ENCODE measurements at places on chromosomes 1 and 21.
A peak's percentile ranks its signal among the peaks of the same experiment; 100 is the strongest.

GRCh38 chr1:198258491-198258890 lies 101.7 kb downstream of the NEK7 start:
- DNase-seq = peak; percentile 87

- no peak for DNase-seq
These were observed 50.5 kb downstream of the PDE9A start for GRCh38 chr21:42703965-42704364.

DNA sequence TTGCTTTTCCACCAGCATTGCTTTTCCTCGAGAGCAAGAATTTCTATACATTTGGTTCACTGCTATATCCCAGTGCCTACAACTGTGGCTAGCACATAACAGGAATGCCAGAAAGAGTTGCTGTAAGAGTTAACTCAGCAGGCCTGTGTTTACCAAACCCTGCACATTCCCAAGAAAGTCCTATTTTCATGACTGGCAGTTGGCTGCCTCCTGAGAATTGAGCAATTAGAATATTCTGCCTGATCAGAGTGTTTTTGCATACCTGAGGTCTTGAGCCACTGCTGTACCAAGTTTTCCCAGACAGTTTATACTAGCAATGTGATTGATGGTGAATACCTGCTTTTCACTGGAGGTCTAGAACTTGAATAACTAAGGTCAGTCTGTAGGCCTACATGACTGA lies 2.7 kb upstream of the GNPAT start:
- no peak for DNase-seq

GRCh38 chr1:72986591-72987290 lies 704.4 kb upstream of the NEGR1 start:
- DNase-seq = no peak

- DNase-seq = no peak
These were observed 3.2 kb downstream of the RCAN3 start for GRCh38 chr1:24505816-24506215.

GRCh38 chr21:32207406-32207716 lies 71.5 kb downstream of the MIS18A start:
- no peak for DNase-seq

DNA sequence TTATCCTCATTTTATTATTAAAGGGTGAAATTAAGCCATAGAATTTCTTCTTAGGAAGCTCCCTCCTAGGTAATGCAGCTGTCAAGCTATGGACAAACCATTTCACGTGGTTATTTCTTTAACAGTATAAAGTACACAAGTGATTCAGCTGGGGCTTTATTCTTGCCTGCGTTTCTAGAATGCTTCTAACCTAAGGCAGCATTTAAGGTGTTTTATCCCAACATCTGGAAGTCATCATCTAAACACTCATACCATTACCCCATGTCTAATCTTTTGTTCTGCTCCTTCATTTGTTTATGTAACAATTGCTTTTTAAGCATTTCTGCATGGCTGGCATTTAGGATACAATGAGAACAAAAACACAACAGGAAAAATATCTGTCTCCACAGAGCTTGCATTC lies 829.2 kb upstream of the ADAMTS5 start:
- peak; percentile 27 for DNase-seq

GRCh38 chr1:115210302-115210711 lies 121.0 kb upstream of the TSPAN2 start:
- DNase-seq = peak; percentile 90

DNA sequence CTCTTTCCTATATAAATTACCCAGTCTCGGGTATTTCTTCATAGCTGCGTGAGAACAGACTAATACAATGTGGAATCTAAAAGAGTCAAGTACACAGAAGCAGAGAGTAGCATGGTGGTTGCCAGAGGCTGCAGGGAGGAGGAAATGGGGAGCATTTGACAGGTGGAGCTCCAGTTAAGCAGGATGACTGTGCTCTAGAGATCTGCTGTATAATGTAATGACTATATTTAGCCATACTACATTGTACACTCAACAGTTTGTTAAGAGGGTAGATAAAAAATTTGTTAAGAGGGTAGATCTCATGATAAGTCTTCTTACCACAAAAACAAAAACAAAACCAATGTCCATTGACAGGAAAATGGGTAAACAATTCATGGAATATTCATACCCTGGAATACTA lies 82.1 kb downstream of the MT1HL1 start:
- no peak for DNase-seq

GRCh38 chr1:158059984-158060383 lies 66.5 kb downstream of the KIRREL1 start:
- DNase-seq = no peak

DNA sequence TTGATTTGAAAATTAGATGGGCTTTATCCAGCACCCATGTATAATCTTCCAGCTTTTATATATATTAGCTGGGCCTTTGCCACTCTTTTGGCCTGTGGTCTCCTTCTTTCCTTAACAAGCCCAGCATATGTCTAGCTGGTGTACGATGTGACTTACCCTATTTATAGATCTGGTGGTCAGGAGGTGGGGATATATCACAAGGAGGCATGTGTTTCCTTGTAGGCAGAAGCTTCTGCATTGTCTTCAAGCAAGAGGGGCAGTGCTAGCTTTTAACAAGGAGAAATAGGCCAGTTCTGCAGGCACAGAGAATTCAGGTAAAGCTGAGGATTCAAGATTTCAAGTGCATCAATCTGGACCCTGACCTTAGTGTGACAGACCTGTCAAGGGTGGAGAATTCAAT lies 38.0 kb upstream of the DNASE2B start:
- no peak for DNase-seq

GRCh38 chr1:24503059-24503751 lies 569 bp downstream of the RCAN3 start:
- DNase-seq = no peak

GRCh38 chr1:177122461-177123251 lies 41.9 kb downstream of the ASTN1 start:
- no peak for DNase-seq

DNA sequence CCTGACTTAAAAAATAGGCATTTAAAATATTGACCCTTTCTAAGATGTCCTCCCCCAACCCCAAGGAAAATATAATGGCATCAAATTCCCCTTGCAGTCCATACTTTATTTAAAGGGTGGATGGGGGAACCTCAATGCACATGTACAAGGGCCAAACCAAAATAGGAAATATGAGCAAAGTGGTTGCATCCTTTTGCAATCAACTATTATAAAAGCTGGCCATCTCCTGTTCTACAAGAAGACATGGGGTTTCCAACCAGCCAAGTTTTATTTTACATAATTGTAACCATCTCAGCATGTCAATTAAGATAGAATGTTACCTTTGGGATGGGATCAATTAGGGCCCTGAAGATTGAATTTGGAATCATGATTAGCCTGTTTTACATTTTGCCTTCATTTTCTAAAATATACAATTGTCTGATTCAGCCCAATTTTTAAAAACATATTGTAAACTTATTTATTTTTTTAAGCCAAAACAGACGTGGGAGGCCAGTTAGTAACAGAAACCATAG lies 146.7 kb upstream of the NFIA start:
- DNase-seq = no peak

DNA sequence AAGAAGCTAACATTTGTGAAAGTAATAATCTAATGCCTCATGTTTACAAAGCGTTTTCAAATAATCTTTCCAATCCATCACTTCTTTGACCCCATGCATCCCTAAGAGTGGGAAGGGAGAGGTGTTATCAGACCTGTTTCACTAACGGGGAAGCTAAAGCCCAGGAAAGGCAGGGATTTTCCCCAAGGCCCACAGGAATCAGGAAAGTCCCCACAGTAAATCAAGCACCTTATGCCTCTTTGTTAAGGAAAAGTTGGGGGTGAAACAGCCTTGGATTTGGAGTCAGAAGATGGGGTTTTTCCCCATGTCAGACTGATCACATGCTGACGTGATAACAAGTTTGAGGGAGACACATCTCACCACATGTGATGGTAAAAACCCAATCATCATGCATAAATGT lies 20.0 kb upstream of the ANGPTL7 start:
- DNase-seq = no peak

Data from iris pigment epithelial cell (primary cell).